Vagina (tissue), 2 donors: ENCODE measurements at places on chromosomes 3 and 15. TPM values are rescaled to one million over a fixed set of nuclear protein-coding genes. Genes with fewer than 3 reads are reported as not detected.
A peak's percentile ranks its signal among the peaks of the same experiment; 100 is the strongest.

DNA sequence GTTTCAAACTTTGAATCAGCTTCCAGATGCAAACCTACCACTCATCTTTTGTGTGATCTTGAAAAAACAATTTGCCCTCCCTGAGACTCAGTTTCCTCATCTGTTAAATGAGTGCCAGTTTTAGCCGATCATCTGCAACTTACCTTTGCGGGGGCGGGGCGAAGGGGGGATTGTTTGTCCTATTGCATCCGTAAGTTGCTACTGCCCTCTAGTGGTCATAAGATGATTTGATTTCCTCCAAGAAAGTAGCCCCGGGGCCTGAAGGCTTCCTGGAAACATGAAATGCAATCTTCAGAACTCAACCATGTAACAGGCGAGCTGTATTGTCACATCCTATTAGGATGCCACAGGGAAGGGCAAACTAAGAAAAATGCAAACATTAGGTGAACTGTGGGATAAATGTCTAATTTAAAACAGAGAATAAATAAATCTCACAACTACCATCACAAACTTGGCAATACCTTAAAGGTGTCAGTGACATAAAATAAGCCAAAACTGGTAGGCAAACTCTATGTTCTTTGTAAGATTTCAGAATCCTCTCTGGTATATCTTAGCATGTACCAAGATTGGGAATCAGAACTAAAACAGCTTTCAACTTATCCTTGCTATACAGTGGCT lies 63.5 kb upstream of the CLDN18 start:
- DNase-seq: no peak
- H3K4me1 ChIP-seq: no peaks in the 10 kb centered on the region
- H3K4me3 ChIP-seq: no peak overlapping the region
- no peaks in the 10 kb centered on the region for H3K36me3 ChIP-seq
- H3K27me3 ChIP-seq: no peaks in the 10 kb centered on the region

DNA sequence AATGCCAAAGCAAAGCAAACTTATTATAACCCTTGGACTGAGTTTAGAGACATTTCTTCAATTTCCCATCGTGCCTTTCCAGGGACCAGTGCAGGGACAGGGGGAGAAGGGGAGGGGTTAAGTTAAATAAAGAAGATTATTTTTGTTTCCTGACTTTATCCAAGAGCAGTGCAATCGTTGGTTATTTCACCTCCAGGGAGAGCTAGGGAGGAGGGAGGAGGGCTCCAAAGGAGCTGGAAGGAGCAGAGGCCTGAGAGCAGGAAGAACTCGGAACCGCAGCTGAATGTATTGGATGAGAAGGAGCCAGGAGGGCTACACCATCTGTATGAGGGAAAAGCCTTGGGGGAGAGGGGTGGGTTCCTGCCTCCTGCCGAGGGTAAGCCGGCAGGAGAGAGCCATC lies 20.7 kb downstream of the HAPLN3 start:
- DNase-seq: no peak
- no peaks in the 10 kb centered on the region for H3K27me3 ChIP-seq
- no peaks in the 10 kb centered on the region for H3K4me1 ChIP-seq
- no peak overlapping the region for H3K27ac ChIP-seq
- no peaks in the 10 kb centered on the region for H3K36me3 ChIP-seq
- H3K4me3 ChIP-seq: no peak overlapping the region

DNA sequence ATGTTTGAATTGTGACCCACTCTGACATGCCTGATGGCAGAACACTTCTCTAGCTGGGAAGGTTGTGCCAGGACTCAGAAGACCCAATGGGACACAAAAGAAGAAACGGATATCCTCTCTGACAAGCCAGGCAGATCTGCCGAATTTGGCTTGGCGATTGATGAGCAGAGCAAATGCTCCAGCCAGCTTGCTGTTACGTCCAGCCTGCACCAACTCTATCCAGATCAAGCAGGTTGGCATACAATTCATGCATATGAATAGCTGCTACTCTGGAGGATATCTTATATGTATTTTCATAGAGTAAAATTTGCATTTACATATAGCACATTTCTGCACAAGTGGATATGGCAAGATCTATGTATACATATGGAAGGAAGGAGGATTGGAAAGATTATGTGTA lies 102.8 kb downstream of the PEX5L start:
- H3K27ac ChIP-seq: no peak overlapping the region
- no peak overlapping the region for H3K4me3 ChIP-seq
- H3K27me3 ChIP-seq: no peaks in the 10 kb centered on the region
- no peak for DNase-seq

Gene PRTG
- total RNA-seq: 5.2 TPM

- H3K4me3 ChIP-seq: no peak overlapping the region
- no peaks in the 10 kb centered on the region for H3K27me3 ChIP-seq
- peak overlapping the region; percentile 73 for H3K27ac ChIP-seq
- no peaks in the 10 kb centered on the region for H3K36me3 ChIP-seq
Observed at GRCh38 chr3:4720316-4721075, 227.3 kb downstream of the ITPR1 start.
